ENCODE measurements at places on chromosomes 6 and 20.

DNA sequence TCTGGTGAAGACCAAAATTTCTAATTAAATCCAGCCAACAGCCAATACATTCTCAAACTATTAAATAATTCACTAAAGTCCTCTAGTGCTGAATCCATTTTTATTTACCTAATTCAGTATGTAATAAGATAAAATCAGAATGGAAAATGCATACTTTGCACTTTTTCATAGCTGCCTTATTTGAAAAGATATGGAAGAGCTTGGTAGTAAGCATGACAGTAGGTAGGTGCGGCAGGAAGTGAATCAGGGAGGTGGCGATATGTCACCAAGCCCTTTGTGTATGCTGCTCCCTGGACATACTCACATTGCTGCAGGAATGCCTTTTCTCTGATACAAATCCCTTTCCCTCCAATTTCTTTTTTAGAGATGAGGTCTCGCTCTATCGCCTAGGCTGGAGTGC, 10.2 kb upstream of the TGM3 start:
- DNase-seq, result no peak

DNA sequence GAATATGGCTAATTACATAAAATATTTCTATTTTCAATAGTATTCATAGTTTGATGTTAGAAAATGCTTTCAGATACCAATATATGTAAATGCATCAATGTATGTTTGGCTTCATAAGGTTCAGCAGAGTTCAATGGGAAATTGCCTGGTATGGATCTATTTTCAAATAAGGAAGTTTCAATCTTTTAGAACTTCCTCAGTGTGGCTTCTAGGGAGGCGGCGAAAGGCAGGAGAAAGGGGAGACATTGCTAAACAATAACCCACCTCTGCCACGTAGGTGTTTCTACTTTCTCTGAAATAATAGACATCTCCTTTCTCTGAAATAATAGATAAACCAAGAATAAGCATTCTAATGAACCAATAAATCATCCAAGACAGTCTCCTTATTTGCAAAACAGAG, 237.7 kb upstream of the RAB32 start:
- no peak for DNase-seq

GRCh38 chr6:74409447-74409846, 713.4 kb downstream of the CD109 start:
- DNase-seq, result no peak

DNA sequence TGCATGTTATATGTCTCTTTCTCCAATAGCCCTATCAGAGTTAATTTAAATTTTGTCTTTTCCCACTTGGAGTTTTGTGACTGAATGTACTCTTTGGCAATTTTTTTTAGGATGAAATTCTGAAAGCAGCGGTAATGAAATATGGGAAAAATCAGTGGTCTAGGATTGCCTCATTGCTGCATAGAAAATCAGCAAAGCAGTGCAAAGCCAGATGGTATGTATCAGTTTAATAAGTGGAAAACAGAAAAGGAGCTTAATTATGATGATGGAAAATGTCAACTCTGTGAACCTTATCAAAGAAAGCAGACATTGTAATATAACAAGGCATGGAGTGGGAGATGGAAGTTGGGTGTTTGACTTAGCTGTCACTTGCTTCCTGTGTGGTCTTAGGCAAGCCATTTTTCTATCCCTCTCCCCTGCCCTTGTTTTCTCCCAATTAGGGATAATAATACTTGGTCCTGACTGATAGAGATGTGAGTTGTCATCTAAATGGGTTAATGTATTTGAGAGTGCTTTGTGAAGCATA, 2.7 kb downstream of the CDC5L start:
- no peak for DNase-seq

- DNase-seq, result no peak
Observed at GRCh38 chr20:46206992-46207549, 89.0 kb downstream of the CD40 start.

- no peak for DNase-seq
Observed at GRCh38 chr6:96236471-96236870, 220.7 kb downstream of the FUT9 start.

All from iPS-NIHi11 (cell line).